ENCODE measurements at places on chromosomes 1 and 21. TPM values are rescaled to one million over a fixed set of nuclear protein-coding genes. Genes with fewer than 3 reads are reported as not detected.

SPRR5 gene
- total RNA-seq: 1.8 TPM

INAVA gene
- total RNA-seq: 16.4 TPM

FMOD gene
- total RNA-seq: 31.9 TPM

DNA sequence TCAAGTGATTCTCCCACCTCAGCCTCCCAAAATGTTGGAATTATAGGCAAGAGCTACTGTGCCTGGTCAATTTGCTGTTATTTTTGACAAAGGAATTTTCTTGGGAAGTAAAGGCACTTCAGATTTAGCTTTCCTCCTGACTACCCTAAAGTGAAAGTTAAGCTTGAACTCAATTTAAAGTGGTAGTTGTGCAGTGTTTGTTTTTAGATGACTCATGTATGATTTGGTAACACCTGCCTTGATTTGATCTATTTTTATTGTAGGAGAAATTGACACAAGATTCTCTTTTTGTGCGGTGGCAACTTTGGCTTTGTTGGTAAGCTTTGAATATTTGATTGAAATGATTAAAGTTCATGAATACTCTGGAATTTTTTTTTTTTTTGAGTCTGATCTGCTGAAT is 5.0 kb downstream of the RABGGTB start:
- DNase-seq: no peak

- DNase-seq: peak; percentile 16
Observed at GRCh38 chr1:30083800-30084464, 639.5 kb downstream of the MATN1 start.

DNA sequence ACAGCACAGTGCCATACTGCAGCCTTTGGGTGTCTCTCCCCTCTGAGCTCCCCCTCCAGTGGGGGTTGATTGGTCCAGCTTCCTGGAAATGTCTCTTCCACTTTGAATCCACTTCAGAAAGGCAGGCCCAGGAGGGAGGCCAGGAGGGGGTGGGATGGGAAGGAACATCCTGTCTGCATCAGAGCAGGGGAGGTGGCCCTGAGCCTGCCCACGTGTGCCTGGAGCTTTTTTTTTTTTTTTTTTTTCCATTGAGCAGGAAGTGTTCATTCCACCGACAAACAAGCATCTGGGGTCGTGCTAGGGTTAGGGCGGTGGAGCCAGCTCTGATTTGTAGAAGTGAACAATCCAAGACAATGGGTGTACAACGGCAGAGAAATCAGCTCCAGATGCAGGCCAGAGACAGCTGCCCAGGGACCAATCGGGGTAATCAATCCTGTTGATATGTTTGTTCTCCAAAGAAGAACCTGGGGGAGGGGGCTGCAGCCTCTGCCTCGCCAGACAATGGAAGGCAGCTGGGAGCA is 93.3 kb downstream of the SSBP3 start:
- peak; percentile 87 for DNase-seq

Measured in skin of body (tissue), 3 donors.